ENCODE measurements at places on chromosomes 3 and 15.

DNA sequence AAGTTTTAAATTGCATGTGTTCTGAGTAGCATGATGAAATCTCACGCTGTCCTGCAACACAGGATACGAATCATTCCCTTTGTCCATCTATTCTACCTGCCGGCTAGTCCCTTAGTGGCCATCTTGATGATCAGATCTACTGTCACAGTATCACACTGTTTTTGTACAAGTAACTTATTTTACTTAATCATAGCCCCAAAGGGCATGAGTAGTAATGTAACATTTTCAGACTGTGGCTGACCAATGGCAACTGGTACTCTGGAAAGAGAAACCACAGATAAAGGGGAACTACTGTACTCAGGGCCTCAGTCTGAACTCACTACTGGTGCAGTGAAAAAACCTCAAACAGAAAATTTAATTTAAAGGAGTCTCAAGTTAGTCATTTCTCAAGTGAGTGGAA is 127.3 kb upstream of the MRPL3 start:
- DNase-seq, result no peak

DNA sequence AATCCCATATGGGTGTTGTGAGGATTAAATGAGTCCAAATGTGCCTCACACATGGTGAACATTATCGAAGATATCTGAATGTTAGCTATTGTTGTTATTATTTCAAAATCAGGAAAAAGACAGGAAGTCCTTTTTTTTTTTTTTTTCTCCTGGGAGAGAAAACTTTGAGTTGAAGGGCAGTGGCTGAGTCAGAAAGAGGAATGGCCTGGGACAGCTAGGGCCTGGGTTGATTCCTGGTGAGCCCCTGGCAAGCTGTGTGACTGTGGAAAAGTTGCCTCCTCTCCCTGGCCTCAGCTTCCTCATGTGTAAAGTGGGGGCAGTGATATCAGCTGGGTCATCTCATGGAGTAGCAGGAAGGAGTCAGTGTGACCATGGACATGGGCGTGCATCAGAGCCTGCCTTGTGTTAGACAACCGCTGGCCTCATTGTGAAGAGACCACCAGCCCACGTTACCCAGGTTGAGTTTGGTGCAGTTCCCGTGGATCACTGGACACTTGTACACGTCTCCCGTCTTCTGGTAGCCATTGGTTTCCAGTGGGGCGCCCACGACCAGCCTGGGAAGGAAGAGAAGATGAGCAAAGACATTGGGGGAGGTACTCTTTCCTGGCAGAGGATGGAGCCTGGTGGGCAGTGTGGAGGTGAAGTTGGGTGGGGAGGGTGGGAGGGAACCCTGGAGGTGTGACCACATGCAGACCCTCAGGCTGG is 63.1 kb downstream of the ITGA11 start:
- no peak for DNase-seq

- no peak for DNase-seq
Observed at GRCh38 chr15:55224892-55225291, 28.2 kb upstream of the RSL24D1 start.

GRCh38 chr3:37546876-37547275 is 314.8 kb upstream of the CTDSPL start:
- no peak for DNase-seq

- DNase-seq, result no peak
Observed at GRCh38 chr15:76386178-76386577, 49.6 kb downstream of the ISL2 start.

GRCh38 chr3:18394384-18394995 is 30.6 kb downstream of the SATB1 start:
- no peak for DNase-seq

DNA sequence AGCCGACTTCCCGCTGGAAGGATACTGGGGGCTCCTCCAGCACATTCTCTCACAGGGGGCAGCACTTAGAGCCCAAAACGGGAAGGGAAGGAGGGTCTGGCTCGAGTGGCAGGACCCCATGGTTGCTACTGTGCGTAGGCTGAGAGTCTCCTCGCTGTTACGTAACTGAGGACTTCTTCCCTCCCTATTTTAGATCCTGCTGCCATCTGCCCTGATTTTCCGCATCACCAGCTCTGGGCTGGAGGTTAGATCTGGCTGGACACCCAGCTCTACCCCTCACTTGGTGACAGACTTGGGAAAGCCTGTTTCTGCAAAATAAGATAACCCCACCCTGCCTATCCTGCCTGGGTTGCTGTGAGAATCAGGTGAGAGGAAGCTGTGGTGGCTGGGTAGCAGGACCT is 47.7 kb downstream of the BDH1 start:
- DNase-seq, result no peak

- DNase-seq, result no peak
Observed at GRCh38 chr3:100234364-100234763, 26.4 kb upstream of the TBC1D23 start.

GRCh38 chr3:182986021-182986420 is 5.7 kb upstream of the DCUN1D1 start:
- DNase-seq, result no peak

GRCh38 chr15:28182216-28182615 is 83.1 kb upstream of the OCA2 start:
- no peak for DNase-seq

GRCh38 chr3:127158614-127159229 is 34.2 kb upstream of the PRR23E start:
- peak; percentile 82 for DNase-seq

- DNase-seq, result no peak
Observed at GRCh38 chr15:100170291-100171210, 171.2 kb downstream of the ADAMTS17 start.

- DNase-seq, result no peak
Observed at GRCh38 chr15:52960283-52960682, 170.1 kb upstream of the ONECUT1 start.

- no peak for DNase-seq
Observed at GRCh38 chr3:186828340-186828739, 14.2 kb upstream of the ADIPOQ start.

- DNase-seq, result no peak
Observed at GRCh38 chr15:67745073-67746006, 80.0 kb upstream of the SKOR1 start.

- peak; percentile 19 for DNase-seq
Observed at GRCh38 chr3:32733631-32734229, 48.7 kb downstream of the CNOT10 start.

- peak; percentile 20 for DNase-seq
Observed at GRCh38 chr3:147119989-147120388, 286.4 kb downstream of the ZIC4 start.

DNA sequence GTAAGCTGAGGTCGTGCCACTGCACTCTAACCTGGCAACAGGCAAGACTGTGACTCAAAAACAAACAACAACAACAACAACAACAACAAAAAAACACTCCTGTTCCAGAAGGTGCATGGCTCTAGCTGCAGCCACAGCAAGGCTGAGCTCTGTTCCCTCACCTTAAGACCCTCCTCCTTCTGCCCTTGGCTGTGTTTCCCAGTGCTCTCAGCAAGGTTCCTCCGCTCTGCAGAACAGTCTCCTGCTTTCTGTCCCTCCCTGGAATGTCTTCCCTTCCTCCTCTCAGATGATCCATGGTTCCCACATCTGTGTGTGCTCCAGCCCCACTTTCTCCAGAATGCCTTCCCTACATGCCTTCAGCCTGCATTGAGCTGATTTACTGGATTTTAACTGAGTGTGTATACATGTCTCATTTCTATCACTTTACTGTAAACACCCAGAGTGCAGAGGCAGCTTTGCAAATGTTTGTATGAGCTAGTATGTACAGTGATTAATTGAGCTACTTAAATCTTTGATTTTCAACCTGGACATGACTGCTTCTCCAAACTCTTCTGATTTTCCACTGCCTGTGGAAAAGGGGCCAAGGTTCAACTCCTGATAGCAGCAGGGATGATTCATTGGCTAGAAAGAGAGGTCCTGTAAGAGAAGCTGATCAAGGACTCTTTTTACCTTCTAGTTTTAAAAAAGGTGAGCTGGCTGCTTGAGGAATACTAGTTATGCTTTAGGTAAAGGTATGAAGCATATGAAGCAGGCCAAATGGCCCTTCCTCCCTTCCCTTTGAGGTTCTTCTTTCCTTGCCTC is 14.7 kb downstream of the ANKUB1 start:
- DNase-seq, result no peak

- no peak for DNase-seq
Observed at GRCh38 chr15:101369676-101370075, 74.6 kb upstream of the SNRPA1 start.

- DNase-seq, result no peak
Observed at GRCh38 chr3:101870138-101870537, 20.8 kb downstream of the NFKBIZ start.

DNA sequence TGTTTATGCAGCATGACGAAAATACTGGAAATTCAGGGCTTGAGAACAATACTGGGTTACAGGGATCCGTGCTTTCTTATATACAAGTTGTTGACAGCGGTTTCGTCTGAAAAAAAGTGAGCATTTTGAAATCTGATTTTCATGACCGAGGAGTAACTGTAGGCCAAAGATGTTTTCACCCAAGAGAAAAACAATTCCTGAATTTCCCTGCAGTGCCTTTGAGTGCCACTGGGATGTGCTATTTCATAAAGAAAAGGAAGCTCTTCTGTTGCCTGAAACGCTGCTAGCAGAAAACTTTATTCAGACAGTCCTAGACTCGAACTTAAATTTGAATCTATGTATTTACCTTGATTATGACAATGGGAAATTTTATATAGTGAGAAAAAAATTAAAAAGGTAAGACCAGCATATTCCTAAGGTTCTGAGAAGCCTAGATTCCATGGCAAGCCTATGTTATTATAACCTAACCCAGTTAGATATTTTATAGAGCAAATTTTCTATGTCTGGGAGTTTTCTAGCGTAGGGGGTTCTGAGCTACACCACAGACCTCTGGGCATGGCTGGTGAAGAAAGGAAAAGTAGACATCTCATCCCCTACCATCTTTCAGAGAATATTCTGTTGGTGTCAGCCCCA is 30.2 kb downstream of the KCNAB1 start:
- peak; percentile 73 for DNase-seq

- no peak for DNase-seq
Observed at GRCh38 chr3:116291141-116291540, 154.1 kb downstream of the LSAMP start.

- DNase-seq, result no peak
Observed at GRCh38 chr15:98794748-98795147, 146.4 kb downstream of the IGF1R start.

DNA sequence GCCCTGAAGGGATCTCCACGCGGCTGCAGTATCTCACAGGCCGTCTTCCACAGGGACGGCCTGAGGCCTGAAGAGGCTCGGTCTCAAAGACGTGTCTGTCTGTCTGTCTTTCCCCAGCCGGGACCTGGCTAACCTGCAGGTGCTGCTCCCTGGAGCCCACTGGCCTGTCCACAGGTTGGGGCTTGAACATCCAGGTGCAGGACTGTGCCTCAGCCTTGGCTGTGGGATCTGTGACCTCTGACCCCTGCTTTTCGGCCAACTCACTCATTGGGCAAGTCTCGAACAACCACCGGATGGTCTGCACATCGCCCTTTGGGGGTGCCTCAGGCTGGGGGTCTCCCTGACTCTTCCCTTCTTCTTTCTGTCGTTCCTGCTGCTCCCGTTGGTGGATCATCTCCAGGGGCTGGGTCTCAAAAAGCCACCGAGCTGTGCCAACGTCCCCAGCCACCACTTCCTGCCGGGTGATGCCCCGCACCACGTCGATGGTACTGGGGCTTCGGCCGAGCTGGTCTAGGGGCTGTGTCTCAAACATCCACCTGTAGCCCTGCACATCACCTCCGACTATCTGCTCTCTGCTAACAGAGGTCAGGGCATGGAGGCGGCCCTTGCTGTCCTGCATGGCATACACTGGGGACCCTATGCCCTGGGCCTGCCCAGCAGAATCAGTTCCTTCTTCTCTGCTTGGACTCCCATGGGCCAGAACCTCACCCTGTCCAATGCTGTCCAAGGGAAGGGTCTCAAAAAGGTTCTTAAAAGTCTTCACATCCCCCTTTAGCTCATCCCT is 4.8 kb downstream of the XIRP1 start:
- DNase-seq, result no peak

DNA sequence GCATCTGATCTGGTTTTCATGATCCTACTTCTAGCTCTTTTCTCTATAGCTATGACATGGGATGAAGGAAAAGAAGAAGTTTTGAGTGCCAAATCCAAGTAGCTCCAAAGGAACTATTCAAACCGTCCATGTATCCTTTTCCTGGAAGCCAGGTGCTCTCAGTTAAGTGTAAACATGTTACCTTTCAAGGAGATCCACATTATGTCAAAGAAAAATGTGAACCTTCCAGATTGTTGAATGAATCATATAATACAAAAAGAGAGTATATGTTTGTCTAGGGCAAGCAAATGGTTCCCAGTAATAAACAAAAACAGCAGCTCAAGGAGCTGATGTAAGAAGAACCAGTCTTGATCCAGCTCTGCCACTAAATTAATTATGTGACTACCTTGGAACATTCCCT is 534.9 kb downstream of the MAGI1 start:
- DNase-seq, result no peak

- DNase-seq, result no peak
Observed at GRCh38 chr15:44246521-44247268, 41.8 kb upstream of the GOLM2 start.

GRCh38 chr3:27325419-27325818 is 43.8 kb downstream of the NEK10 start:
- DNase-seq, result no peak
